NCI-H526 treated with DMSO at 0.1 percent for 48 hours (cell line): ENCODE measurements at places on chromosomes 7 and 10.

DNA sequence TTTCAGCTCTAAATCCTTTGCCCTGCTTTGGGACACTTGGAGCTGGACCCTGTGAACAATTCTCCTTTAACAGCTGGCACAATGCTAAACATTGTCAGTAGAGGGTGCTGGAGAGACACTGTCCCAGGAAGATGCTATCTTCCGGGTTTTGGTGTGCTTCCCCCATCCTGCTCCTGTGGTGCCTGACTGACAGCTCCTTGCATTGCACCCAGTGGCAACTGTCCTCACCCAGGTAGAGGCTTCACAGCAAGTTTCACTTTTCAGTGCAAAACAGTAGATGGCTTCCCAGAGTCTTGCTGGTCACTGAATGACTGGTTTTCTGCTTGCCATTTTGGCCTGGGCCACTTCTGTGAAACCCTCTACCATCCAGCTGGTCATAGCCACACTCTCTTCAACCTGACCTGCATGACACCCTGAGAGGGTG, 77.3 kb downstream of the CDC14C start:
- DNase-seq: peak; percentile 0

- DNase-seq: no peak
Measured at GRCh38 chr7:127123220-127123619, 129.5 kb downstream of the GRM8 start.

GRCh38 chr10:24650669-24651391, 72.9 kb downstream of the ARHGAP21 start:
- no peak for DNase-seq

GRCh38 chr10:34821587-34822585, 6.8 kb upstream of the PARD3 start:
- DNase-seq: no peak

DNA sequence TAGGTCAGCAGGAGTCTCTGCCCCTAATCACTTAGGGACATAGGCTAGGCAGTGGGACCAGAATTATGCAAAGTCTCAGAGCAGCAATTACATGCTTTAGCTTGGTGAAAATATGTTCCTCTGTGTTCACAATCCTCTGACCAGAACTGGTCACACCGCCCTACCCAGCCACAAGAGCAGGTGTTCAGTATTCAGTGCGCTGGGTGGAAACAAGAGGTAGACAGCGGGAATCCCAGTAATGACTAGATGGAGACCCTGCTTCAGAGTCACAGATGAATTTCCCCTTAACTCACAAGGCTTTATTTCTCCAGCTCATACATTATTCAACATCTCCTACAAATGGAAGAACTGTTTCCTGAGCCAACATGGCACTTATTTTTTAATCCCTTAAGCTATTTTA, 763.7 kb upstream of the POM121L12 start:
- no peak for DNase-seq

DNA sequence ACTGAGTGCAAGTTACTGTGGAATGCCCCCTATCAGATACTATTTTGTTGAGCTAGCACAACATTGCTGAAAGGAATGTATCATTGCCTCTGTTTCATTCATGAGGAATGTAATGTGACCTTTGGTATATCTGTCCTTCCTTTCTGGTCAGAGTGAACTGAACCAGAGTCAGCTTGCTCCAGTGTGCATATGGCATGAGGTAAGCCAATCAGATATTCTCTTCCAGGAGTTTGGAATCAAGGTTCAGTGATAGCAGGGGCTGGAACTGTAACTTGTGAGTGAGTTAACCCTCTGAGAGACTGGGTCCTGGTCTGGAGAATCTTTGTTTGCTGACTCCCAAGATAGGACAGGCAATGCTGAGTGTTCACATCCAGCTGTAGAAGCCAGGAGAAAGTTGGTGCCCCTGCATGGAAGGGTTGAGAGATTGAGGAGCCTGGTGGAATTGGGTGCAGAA, 45.3 kb upstream of the OSBPL3 start:
- DNase-seq: no peak

DNA sequence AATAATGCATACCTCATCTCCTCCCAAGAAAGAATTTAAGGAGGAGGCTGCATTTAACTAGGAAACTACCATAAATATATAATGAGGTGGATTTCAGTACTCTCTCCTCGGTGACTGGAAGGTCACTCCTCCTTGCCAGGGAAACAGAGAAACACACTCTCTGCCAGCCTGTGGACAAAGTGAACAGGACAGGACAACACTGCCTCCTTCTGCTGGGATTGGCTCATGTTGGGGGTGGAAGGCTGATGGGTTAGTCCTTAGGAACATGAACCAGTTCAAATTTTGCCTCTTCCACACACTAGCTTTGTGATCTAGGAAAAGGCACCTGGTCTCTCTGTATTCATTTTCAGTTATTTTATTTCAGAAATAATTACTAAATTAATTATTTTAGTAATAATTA, 50.6 kb upstream of the STEAP4 start:
- no peak for DNase-seq

- peak; percentile 92 for DNase-seq
Measured at GRCh38 chr7:78073609-78074382, 275.2 kb downstream of the PHTF2 start.

DNA sequence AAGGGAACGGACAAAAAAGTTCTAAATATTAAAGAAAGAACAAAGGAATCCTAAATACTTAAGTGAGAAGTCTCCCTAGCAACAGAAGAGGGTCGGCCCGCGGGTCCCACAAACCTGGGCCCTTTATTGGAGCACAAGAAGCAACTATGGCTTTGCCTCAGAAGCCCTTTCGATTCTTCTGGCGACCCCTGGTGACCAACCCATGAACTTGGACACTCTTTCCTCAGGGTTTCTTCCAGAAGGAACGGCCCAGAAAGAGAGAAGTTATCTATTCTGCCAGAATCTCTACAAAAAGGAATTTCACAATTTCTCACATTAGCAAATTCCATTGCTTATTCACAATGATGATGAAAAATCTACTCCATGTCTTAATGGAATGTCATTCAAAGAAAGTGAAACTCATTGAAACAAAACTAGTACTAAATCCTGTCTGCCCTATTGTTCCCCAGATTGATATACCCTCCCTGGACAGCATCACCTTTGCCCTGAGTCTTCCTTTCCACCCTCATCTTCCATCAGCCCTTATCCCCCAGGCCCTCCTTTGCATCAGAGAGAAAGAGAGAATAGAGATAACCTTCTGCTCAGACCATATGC, 43.7 kb downstream of the CPVL start:
- DNase-seq: peak; percentile 52

- DNase-seq: no peak
Measured at GRCh38 chr7:104264285-104264684, 56.5 kb upstream of the ORC5 start.

GRCh38 chr10:31142026-31142425, 110.4 kb upstream of the ZNF438 start:
- no peak for DNase-seq

GRCh38 chr7:132580717-132581285, 4.5 kb upstream of the PLXNA4 start:
- peak; percentile 66 for DNase-seq

- no peak for DNase-seq
Measured at GRCh38 chr10:132652936-132653590, 115.5 kb downstream of the INPP5A start.

- no peak for DNase-seq
Measured at GRCh38 chr7:151178831-151179230, 8.2 kb downstream of the ASB10 start.

GRCh38 chr10:63171255-63171855, 38.2 kb downstream of the NRBF2 start:
- DNase-seq: no peak
